ENCODE measurements at places on chromosomes 13 and 19.

DNA sequence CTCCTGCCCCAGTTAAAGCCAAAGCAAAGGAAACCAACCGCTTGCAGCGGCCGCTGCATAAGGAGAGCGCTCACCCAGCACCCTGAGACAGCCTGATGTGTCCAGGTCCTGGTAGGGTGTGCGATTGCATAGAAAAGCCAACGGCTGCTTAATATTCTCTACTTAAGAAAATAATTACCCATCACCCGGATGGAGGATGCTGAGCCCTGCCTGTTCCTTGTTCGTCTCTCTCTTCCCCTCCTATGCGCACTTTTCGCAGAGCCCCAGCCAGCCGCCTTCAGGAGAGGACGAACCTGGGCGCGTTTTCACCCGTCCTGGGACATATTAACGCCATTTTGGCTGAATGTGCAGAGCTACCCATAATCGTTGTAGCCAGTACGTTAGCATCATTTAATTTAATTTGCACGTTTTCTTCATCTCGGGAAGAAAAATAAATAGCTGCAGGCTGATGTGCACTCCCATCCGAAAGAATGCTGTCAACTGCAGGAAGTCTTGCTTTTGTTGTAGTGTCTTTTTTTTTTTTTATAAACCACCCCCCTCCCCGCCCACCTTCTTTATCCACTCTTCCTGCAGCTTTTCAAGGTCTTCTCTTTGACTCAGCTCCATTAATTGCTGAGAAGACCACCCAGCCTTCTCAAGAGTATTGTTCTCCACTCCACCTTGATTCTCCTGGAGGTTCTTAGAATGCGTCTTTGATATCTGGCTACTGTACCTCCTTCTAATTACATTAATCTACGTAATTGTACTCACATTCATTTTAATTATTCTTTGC is 214.5 kb downstream of the TEX29 start:
- DNase-seq: no peak

DNA sequence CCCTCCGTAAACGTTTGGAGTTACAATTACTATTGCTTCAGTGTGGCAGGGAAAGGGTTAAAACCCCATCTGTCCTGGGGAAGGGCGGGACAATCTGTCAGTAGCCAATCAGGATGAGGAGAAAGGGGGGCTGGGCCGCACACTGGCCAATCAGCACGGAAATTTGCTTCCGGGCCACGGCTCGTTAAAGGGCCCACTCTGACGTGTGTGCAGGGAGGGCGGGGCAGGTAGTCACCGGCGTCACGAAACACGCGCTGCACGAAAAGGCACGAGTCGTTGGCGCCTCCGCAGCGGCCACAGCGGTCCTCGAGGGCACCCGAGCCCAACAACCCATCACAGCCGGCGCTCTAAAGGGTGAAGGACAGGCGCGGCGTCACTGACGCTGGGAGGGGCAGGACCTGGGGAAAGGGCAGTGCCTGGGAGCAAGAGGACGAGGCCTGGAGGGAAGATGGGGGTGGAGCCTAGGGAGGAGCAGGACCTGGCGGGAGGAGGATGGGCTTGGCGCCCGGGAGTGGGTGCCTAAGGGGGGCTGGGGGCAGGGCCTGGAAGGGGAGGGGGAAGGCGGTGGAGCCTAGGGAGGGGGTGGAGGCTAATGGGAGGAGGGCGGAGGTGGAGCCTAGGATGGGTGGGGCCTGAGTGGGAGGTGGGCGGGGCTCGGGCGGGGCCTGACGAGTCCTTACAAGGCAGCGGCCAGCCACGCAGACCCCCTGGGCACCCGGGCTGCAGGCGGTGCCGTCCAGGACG is 4.9 kb downstream of the ADAMTSL5 start:
- peak; percentile 67 for DNase-seq

- no peak for DNase-seq
Measured at GRCh38 chr19:3984908-3985642, at the start of gene EEF2. Gene EEF2 (minus strand): TSS chr19:3985463. CDS start chr19:3985380, 83 bp downstream.

GRCh38 chr19:40601134-40601974 is at the start of gene LTBP4:
Gene LTBP4 (plus strand): TSS chr19:40601369. CDS start chr19:40601388, 19 bp downstream.
- DNase-seq: no peak

DNA sequence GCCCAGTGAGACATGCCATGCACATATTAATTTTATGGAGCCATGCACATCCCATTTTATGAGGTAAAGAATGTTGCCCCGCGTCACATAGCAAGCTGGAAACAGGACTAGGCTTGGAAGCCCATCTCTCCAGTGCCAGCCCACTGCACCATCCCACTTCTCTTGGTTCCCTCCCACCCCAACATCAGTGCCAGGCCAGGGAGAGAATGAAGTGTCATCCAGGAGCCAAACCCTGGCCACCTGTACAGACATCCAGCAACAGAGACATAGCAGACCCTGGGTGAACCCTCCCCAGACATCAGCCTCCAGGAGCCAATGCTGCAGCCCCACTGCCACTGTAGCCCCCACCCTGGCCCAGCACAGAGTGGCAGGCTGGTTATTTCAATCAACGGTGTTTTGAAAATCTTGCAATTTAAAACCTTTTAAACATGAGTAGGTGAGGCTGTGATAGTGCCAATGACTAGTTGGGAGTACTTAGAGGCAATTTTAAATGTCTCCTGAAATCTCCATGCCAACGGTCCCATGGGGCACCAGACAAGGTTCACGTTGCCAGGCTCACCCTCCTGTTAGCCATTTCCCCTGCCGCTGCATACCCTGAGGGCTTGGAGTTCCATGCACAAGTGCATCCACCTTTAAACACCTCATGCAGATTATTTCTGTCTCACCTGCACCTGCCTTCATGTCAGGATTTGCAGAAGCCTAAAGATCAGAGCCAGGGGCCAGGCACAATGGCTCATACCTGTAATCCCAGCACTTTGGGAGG is 34.7 kb downstream of the VSTM2B start:
- no peak for DNase-seq

DNA sequence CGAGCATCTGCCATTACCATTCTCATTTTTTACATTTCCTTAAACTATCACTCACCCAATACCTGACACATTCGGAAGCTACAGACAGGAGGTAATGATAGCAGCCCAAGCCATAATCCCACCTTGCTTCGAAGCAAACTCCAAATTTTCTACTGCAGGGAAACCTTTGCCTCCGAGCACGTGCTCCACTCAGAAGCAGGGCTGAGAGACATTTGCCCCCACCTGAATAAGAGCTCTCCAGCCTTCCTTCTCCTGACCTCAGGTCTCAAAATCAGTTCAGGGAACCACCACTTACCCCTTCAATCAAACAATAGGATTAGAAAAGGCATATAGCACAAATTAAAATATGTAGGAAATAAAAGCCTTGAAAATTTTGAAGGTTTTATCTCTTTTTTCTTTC is 2.3 kb upstream of the DACH1 start:
- no peak for DNase-seq

GRCh38 chr13:64327505-64328194 is 2902.5 kb downstream of the PCDH9 start:
- DNase-seq: no peak

DNA sequence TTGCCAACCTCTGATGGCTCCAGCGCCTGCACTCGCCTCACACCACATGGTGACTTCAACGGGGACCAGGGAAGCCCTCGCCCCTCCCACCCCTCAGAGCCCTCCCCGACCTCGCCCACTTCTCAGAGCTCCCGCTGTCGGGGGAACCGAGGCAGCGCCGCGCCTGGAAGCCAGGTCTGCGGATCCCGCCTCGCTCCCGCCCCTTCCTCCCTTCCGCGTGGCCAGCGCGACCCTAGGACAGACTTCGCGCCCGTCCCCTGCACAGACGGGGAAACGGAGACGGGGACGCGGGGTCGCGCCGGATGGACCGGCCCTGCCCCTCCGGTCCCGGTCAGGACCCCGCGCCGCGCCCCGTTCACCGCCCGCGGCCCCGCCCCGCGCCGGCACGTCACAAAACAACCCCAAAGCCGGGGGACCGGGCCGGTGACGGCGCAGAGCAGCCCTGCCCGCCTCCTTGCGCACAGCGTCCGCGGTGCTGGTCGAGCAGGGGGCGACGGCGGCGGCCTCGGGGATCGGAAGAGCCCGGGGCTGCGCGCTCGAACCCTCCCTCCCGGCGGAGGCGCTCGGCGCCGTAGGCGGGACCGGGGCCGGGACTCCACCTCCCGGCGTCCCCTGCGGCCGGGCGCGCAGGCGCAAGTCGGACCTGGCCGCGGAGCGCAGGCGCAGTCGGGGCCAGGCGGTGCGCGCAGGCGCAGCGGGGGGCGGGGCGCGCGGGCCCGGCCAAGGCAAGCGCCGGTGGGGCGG is 379 bp upstream of the CDC34 start:
- no peak for DNase-seq

GRCh38 chr19:46192992-46193650 is 36.4 kb upstream of the IGFL1 start:
- DNase-seq: no peak

DNA sequence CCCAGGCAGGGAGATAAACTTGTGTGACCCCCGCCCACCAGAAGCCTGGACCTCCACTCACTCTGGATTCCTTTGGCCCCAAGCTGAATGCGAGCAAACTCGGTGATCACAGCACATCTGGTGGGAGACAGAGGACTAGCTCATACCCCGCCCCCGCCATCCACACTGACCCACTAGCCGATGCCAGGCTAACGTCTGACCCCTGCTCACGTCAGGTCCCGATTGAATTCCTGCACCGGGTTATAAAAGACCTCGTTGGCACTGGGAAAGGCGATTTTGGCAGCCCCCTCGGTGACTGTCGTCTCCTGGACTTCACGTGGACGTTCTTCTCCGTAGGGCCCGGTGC is 631 bp downstream of the TRMT1 start:
- DNase-seq: no peak

DNA sequence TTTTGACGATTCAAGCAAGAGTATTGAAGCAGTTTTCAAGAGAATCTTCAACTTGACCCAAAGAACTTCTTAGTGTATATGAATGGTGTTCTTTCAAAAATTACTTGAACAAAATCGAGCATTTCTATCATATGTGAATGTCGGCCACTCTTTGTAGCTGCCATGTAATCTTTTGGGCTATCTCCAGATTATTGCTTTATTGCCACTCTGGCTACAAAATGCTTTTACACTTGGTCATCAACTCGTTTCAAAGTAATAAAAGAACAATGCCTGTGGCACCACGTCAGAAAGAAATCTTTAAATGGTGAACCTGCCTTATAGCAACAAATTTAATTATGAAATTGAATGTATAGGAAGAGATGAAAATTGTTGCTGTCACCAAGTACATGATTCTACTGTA is 834.5 kb downstream of the GPC5 start:
- no peak for DNase-seq

DNA sequence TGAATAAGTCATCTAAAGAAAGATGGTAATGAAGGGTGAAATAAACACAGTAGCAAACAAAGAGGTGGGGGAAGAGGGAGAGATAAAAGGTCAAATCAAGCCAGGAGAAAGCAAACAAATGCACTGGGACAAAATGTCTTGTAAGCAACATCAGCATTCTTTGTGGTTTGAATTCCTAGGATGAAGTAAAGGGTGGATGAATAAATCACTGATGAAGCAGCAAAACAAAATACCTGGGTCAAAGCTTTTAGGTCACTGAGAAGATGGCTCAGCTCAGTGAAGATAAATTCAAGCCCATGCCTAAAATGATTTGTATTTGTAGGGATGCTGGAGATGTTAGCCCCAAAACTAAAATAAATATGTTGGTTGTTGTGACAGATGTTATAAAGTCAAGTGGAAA is 86.5 kb upstream of the FBXL3 start:
- DNase-seq: no peak

DNA sequence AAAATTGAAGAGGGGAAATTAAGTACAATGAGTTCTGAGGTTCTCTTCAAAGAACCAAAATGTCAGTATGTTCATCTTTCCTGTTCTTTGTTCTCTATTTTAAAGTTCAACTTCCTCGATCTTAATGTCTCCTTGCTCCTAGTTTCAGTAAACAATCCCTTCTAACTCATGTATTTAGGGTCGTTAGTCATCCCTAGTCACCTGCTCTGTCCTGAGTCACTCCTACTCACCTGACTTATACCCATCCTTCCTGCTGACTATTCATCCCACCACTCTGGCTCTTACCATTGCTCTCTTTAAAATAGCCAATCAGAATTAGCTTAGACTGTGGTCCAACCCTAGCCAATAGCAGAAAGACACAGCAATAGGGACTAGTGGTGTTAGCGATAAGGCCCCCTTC is 24.3 kb downstream of the ZNF90 start:
- no peak for DNase-seq

GRCh38 chr19:2524840-2525723 is 49.2 kb downstream of the GADD45B start:
- DNase-seq: peak; percentile 64

DNA sequence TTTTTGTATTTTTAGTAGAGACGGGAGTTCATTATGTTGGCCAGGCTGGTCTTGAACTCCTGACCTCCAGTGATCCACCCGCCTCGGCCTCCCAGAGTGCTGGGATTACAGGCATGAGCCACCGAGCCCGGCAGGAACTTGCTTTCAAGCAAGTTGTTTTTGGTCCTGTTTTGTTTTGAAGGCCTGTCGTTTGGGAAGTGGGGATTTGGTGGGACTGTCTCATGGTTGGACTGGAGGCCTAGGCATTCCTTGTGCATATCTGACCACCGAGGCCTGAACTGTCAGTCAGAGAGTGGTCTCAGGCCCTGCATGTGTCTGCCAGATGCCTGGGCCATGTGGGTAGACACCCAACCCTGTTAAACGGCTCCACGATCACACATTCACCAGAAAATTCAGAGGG is 26.3 kb downstream of the UBXN6 start:
- no peak for DNase-seq

DNA sequence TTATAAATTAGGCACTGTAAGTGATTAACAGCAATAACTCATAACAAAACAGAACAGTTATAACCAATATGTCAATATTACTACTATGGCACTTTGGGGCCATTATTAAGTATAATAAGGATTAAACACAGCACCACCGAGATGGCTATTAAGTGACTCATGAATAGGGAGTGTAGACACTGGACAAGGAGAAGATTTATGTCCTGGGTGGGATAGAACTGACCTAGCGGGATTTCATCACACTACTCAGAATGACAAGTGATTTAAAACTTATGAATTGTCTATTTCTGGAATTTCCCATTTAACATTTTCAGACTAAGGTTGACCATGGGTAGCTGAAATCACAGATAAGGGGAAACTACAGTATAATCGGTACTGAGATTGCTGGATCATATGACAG is 79.0 kb upstream of the SLC7A1 start:
- DNase-seq: no peak

- no peak for DNase-seq
Measured at GRCh38 chr13:67643516-67644055, 413.4 kb upstream of the PCDH9 start.

DNA sequence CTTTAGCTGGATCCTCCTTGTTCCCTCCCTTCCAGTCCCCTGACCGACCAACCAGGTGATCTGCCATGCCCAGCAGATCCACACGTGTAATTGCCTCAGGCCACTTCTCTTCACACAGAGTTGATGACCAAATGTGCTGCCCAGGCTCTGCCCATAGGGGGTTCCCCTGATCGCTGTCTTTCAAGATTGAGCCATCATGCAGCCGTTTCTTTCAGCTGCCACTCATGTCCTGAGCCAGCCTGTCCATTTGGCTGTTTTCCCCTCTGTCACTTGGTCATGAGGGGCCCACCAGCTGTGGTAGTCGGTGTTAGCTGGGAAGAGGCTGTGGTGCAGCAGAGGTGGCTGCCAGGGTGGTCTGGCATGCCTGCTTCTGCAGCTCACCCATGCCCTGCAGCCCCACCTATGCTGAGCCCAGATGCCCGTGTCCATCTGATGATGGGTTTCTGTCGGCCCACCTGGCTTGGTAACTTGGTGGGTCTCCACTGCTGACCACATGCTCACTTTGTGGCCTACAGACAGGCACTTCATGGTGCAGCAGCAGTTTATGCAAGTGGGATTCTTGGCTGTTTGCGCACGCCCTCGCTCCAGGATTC is 35.6 kb upstream of the GPR183 start:
- DNase-seq: no peak

Measured in kidney epithelial cell (primary cell).